ENCODE measurements at places on chromosomes 2 and 18. TPM values are rescaled to one million over a fixed set of nuclear protein-coding genes. Genes with fewer than 3 reads are reported as not detected.

The ZNF521 gene
- 4.9 TPM for total RNA-seq

The GDF7 gene
- total RNA-seq: not detected

The PSMA8 gene
- not detected for total RNA-seq

The VIL1 gene
- total RNA-seq: not detected

The GPR155 gene
- total RNA-seq: 2.8 TPM

The IL1F10 gene
- not detected for total RNA-seq

The RAD51AP2 gene
- total RNA-seq: not detected

The UPP2 gene
- not detected for total RNA-seq

The RRM2 gene
- 215 TPM for total RNA-seq

The KCNS3 gene
- total RNA-seq: 18.9 TPM

The OTOS gene
- total RNA-seq: not detected

The SERPINB3 gene
- total RNA-seq: not detected

The LOXL3 gene
- 14.8 TPM for total RNA-seq

The NAT8 gene
- not detected for total RNA-seq

The CERS6 gene
- total RNA-seq: 12.1 TPM

Data from mesangial cell (primary cell).